ENCODE measurements at places on chromosomes 5 and 9.

DNA sequence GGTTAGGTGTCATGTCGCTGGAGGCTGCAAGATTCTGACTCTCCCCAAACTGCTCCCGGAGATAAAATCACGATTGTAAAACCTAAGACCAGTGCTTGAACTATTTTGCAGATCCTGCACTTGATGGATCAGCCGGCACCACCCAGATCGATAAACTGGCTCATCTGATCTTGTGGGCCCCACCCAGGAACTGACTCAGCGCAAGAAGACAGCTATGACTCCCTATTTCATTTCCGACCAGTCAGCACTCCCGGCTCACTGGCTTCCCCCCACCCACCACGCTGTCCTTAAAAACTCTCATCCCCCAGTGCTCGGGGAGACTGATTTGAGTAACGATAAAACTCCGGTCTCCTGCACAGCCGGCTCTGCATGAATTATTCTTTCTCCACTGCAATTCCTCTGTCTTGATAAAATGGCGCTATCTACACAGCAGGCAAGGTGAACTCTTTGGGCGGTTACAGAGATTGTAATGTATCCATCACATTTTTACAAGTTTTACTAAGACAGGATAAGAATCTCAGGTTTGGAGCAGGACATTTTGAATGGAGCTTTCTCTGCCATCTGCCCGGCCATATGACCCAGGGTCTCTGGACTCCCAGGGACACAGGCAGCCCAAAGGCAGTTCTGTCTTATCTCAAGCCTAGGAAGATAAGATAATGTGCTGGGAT lies 10.6 kb upstream of the PPP1R26 start:
- DNase-seq: peak; percentile 80

GRCh38 chr5:172110921-172111851 lies 76.8 kb downstream of the STK10 start:
- peak; percentile 88 for DNase-seq

DNA sequence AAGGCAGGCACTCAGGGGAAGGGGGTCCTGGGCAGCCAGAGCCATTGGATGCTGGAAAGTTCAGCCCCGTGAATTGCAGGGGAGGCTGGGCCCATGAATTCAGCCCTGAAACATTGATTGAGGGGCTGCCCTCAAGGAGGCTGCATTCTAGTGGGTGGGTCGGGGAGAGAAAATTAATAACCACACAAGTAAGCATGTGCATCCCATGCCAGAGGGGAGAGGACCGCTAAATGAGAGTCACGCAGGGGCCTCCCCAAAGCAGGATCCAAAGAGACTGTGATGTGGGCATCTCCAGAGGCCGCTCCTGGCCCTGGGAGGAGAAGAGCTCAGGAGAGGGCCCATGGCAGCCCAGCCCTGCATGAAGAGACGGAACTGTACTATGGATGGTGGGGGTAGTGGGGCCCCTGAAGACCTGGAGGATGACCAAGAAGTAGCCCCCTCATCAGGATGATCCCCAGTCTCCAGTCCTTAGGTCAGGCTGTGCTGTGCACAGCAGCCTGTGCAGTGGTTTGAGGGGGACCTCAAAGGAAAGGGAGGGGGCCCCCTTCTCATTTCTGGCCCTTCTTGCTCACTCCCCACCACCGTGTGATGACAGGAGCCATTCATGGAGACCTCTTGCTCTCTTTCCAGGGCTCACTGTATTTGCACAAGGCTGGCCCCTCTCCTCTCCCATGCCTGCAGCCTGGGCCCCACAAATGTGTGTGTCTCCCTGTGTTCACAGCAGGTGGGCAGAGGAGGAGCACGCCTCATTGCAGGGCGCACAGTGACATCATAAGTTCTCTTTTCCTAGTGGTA lies 233.6 kb upstream of the IRX1 start:
- no peak for DNase-seq

GRCh38 chr9:127526655-127527559 lies 75.6 kb downstream of the LRSAM1 start:
- no peak for DNase-seq

DNA sequence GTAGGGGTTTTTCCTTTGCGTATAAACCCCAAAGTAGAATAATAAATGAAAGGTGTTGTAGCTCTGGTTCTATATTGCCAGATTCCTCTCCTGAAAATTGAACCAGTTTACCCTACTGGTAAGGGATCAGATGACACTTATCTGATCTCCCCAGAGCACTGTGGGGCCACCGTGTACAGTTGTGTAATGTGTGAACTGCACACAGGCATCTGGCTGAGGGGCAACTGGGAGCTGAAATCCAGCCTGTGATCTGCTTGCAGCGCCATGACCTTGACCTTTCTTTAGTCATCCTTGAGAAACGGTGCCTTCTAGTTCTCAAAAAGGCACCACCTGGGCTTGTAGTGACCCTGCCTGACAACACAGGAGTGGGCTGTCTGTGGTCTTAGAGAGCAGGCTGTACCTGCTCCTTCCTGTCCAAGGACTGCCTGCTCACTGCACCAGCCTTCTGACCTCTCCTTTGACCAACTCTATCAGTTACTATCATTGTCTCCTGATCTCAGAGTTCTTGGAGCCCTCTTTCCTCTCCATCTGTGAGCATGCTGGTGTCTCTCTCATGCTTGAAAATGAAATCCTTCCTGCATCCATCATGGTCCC lies 40.2 kb downstream of the PDE6A start:
- no peak for DNase-seq

DNA sequence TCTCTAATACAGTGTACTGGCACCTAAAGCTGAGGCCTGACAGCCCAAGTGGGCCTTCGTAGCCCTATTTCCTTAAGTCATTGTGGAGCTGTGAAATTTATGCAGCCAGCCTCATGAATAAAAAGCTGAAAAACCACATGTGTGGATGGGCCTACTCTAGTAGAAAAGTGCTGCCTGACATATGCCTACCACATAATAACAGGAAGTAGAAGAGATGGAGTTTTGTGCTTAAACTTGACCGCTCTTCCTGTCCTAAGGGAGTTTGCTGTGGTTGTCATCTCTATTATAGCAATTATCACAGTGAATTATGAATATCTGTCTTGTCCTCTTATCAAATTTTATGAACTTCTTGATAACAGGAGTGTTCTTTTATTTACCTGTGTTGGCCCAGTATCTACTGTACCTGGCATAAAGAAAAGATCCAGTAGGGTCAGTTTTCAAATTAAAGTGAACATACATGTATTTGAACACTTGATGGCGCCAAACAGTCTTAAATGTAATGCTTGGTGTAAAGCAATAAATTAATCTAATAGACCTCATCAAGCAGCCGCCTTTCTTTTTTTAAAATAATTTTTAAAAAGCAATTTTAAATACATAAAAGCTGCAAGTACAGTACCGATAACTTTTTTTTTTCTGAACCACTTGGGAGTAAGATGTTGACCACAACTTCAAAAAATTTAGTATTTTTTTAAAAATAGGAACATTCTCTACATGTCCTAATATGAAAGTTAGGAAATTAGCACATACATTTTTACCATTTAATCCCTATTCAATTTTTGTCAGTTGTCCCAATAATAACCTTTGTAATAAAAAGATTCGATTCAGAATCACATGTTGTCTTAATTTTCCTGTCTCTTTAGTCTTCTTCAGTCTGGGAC lies 51.0 kb downstream of the FKTN start:
- no peak for DNase-seq

- no peak for DNase-seq
These were observed 284.1 kb downstream of the NFIB start for GRCh38 chr9:14029806-14030374.

GRCh38 chr9:33187519-33188218 lies 20.5 kb upstream of the B4GALT1 start:
- DNase-seq: no peak

DNA sequence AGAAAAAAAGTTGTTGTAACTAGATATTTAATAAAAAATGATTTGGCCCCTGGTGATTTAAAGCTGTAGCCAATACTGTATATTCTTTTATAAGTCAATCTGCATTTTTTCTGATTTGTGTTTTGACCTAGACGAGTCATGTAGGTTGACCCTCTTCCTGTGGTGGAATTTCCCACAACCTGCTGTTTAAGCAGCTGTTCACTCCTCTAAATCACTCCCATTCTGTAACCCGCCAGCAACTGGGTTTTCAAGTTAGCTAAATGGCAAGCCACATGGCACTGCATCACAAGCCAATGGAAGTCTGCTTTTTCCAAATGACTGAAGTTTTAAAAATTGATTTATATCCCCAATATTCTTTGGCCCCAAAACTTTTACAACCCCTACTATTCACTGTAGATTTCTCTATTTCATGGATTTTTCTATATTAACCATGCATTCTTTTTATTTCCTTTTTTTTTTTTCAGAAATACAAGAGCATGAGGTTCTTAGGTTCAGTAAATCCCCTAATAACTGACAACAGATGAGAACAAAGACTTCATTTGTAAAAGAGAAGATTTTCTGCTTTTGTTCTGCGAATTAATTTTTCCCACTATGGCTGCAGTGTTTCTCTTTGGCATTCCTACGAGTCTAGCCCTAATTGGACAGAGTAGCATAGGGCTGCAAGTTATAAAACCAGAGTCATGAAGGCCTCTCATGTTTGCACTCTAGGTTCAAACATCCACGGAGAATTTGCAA lies 184.5 kb upstream of the TLE4 start:
- no peak for DNase-seq

DNA sequence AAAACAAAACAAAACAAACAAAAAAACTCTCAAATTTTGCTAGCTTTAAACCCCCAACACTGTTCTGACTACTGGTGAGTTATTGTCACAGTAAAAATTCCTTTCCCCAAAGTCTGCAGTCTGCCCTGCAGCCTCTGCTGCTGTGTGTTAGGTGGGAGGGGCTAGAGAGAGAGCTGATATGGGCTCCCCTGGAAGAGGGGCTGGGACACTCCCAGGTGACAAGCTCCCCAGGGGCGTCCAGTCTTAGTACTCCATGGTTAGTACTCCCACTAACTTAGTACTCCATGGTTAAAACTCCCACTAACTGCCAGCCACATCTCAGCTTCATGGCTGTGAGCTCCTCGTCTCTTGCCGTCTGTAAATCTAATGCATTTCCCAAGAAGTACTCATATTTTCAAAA lies 191.9 kb downstream of the FANCC start:
- no peak for DNase-seq

- no peak for DNase-seq
These were observed 111.9 kb upstream of the EFNA5 start for GRCh38 chr5:107782561-107783169.

- DNase-seq: no peak
These were observed 87.7 kb downstream of the ENTREP1 start for GRCh38 chr9:69412741-69413150.

DNA sequence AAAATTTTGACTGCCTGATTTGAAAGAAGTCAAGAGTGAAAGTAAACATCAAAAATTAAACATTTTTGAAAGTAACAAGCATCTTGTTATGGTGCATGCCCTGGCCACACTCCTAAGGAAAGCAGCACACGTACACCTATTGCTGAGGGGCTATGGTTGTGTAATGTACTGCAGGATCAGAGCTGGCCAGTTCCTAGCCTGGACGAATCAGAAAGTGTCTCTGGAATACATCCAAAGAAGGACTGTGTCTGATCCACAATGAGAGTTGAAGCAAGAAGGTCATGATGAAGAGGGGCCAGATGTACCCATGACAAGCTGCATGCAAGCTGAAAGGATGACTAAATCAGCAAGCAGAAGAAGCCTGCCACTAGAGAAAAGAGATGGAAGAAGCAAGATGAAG lies 618.2 kb downstream of the TLE1 start:
- no peak for DNase-seq

DNA sequence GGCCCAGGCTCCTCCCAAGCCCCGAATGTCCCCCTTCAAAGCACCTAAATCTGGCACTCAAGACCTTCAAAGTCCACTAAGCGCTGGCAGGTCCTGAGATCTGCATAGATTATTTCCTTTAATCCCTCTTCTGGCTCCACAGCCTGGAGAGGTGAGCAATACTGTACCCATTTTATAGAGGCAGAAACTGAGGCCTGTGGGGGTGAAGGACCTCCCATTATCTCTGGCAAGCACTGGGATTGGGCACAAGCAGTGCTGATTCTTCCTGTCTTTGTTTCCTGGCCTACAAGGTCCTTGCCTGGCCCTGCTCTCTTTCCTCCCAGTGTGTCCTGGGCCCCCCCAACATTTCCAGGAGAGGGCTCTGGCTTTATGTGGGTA lies 252.3 kb downstream of the PBX3 start:
- DNase-seq: no peak

DNA sequence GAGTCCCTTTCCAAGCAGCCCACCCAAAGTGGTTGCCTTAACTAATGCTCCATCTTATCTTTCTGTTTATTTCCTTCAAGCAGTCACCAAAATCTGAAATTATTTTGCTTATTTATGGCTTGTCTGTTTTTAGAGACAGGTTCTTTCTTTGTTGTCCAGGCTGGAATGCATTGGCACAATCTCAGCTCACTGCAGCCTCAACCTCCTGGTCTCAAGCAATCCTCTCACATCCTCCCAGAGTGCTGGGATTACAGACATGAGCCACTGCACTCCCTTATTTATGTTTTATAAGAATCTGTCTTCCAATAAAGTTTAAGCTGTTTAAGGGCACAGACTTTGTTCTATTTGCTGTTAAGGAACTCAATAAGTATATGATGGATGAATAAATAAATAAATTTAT lies 133.7 kb downstream of the GABRB2 start:
- no peak for DNase-seq

- no peak for DNase-seq
These were observed 1.8 kb downstream of the CDKN2B-AS1 start for GRCh38 chr9:21996438-21996837.

DNA sequence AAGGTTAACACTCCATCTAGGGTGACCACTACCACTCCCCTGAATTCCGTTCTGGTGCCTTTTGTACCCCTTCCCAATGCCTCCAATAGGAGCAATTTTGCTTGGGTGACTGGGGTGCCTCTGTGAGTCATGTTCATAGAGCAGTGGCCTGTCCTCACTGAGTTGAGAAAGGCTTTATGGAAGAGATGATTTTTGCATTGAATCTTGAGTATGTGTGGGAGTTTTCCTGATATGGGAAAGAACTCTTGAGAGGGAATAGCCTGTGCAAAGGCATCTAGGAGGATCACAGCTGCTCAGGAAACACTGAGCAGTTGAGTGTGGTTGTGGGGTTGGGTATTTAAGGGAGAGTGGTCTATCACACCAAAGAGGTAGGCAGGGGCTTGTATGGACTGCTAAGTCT lies 16.2 kb downstream of the C9orf43 start:
- no peak for DNase-seq

- DNase-seq: no peak
These were observed 46.1 kb upstream of the RNU6ATAC start for GRCh38 chr9:134210511-134210907.

GRCh38 chr9:38153910-38154291 lies 84.9 kb upstream of the SHB start:
- no peak for DNase-seq

DNA sequence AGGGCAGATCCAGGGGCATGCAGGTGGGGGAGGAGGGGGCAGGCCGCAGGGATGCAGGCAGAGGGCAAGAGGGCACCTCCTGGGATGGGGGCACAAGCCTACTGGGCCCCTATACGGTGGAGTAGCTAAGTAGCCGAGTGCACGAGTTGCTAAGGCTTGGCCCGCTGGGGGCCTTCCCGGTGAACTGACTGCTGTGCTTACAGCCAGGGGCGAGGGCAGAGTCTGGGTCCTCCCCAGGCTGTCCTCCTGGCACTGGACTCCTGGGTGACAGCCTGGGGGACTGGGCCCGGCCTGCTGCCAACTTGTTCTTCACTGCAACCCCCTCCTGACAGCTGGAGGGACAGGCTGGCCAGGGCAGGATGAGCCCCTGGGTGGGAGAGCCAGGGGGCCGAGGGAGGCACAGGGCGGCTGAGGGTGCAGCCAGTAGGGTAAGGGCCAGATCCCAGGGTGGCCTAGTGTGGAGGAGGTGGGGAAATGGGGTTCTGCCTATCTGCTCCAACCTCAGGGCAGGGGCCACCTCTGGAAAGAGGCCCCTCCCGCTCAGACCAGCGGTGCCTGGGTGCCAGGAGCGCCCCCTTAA lies 1.7 kb upstream of the EGFL7 start:
- no peak for DNase-seq

Measured in activated naive CD4-positive, alpha-beta T cell treated with Interleukin-2 at 50 U/mL for 16 hours (primary cell).